ENCODE measurements at places on chromosomes 6 and 20.

DNA sequence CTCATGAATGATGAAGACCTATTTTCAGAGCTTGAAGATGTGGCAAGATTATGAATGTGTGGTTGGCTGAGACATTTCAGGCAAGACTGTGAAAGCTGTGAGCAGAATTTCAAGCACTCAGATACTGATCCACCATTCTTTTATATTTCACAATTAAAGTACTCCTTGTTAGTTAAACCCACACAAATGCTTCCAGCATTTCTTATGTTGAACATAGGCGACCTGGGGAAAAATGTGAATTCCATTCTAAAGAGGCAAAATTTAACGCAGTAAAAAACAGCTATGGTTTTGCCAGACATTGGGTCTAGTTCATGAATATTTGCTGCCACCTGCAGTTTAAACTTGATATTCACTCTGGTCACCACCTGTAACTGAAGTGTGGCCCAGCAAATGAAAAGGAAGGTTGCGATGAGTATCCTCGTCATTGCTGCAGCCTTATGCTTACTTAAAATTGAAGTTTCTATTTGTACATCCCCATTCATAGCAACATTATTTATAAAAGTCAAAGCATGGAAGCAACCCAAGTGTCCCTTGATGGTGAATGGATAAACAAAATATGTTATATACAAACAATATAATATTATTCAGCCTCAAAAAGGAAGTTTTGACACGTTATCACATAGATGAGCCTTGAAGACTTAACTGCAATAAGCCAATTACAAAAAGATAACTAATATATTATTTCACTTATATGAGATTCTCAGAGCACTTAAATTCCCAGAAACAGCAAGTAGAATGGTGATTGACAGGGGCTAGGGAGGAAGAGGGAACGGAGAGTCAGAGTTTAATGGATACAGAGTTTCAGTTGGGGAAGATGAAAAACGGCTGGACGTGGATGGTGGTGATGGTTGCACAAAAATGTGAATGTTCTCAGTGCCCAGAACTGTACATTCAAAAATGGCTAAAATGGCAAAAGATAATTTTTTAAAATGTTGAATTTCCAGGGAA is 32.4 kb upstream of the FAM184A start:
- DNase-seq = peak; percentile 51

GRCh38 chr20:23019403-23019802 is 15.7 kb upstream of the SSTR4 start:
- no peak for DNase-seq

- DNase-seq = no peak
Measured at GRCh38 chr20:51889466-51889865, 87.1 kb upstream of the SALL4 start.

DNA sequence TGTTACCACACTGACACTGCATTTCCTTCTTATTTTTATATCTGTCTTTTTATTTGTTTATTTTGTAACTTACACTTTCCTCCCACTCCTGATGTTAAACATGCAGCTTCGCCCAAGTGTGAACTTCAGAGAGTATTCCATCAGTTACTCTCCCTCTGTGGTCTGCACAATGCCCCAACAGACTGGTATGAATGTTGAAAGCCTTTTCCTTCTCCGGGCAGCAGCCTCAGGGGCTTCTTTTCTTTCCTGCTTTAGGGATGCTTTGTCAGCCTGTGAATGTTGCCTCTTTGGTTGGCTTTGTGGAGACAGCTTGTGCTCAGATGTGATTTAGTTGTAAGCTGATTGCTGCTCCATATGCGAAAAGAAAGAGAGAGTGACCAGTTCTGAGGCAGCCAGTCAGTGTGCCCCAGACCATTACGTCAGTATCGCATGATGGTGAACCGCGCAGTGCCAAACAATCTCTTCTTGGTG is 44.0 kb downstream of the SMPDL3A start:
- DNase-seq = no peak

Measured in urothelium cell line (cell line).